ENCODE measurements at places on chromosomes 7 and 10.

GRCh38 chr10:32962521-32962920 is 4.5 kb upstream of the ITGB1 start:
- DNase-seq: no peak

GRCh38 chr10:35041502-35041879 is 48.6 kb downstream of the CUL2 start:
- no peak for DNase-seq

DNA sequence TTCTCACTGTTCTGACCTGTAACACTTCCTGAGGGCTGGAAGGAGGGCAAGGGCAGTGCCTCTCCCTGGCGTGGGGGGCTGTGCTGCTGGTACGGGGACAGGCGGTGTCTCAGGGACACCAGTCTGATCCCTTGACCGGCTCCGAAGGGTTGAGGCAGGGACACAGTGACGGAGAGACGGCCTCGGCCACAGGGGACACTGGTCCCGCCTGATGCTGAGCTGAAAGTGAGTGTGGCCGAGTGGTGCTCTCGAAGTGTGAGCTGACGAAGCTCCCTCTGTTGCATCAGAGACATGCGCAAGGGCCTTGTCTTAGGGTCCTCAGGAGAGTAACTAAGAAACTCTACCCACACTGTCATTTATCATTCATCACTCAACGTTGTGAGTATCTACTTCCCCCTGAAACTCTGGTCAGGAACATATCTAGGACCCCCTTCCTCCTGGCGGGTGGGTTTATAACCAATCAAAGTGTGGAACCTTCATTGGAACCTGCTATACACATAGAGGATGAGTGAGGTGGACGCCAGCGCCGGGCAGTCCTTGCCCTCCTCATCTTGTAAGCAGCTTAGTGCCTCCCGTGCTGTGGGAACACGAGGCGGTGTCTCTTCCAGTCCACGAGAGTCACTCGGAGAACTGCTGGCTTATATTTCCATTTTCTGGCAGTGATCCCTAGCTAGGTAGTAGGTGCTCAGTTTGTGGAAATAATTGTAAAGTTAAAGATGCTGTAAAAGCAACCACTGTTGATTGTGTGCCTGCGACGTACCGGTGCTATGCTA is 283.1 kb downstream of the DNAJB6 start:
- no peak for DNase-seq

GRCh38 chr10:77328272-77328816 is 309.3 kb downstream of the KCNMA1 start:
- no peak for DNase-seq

DNA sequence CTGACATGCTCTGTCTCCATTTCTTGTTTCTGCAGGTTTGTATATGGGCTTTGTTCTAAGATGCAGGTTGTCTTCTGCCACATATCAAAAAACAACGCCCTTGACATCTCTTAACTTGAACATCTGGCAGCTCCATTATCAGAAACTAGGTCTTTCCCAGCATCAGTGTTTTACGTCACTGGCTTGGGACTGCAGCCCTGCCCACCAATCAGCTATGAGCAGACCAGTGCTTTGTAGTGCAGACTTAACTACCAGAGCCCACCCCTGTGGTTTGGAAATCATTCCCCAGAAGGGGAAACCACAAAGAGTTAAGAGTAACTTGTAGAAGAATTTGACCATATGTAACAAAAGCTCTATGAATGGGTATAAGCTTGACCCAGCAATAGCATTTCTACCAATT is 132.4 kb downstream of the SEPTIN14 start:
- no peak for DNase-seq

DNA sequence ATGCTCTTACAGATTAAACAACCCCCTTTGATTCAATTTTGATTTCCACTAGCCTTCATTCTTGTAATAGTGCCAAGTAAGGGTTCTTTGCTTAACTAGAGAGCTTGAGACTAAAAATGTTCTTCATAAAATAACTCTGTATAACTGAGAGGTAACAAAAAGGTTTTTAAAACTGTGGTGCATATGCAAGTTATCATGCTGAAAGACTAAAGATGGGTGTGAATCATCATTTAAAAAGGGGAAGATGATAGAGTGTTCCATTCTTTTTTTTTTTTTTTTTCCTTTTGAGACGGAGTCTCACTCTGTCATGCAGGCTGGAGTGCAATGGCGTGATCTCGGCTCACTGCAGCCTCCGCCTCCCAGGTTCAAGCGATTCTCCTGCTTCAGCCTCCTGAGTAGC is 11.1 kb downstream of the MDFIC start:
- DNase-seq: no peak

- no peak for DNase-seq
Observed at GRCh38 chr10:16653224-16653623, 131.5 kb upstream of the C1QL3 start.

DNA sequence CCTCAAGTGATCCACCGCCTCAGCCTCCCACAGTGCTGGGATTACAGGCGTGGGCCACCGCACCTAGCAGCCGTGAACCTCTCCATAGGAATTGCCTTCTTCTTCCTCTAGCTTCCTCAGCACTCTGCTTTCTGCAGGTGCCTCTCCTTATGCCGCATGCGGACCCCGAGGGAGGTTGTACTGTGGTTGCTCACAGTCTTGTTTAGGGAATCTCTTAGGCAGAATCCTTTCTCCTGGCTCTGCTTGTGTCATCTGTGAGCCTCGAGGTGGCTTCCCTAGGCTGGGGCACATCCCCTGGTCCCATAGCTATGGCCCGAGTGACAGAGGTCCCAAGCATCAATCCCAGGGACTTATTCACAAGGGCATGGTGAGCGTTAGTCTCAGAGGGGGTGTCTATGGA is 33.2 kb upstream of the GIMAP8 start:
- DNase-seq: no peak

GRCh38 chr10:20931156-20931795 is 34.2 kb upstream of the NEBL start:
- no peak for DNase-seq

- no peak for DNase-seq
Observed at GRCh38 chr7:131948434-131949053, 392.1 kb upstream of the PODXL start.

GRCh38 chr10:125629758-125630376 is 53.1 kb downstream of the TEX36 start:
- no peak for DNase-seq

DNA sequence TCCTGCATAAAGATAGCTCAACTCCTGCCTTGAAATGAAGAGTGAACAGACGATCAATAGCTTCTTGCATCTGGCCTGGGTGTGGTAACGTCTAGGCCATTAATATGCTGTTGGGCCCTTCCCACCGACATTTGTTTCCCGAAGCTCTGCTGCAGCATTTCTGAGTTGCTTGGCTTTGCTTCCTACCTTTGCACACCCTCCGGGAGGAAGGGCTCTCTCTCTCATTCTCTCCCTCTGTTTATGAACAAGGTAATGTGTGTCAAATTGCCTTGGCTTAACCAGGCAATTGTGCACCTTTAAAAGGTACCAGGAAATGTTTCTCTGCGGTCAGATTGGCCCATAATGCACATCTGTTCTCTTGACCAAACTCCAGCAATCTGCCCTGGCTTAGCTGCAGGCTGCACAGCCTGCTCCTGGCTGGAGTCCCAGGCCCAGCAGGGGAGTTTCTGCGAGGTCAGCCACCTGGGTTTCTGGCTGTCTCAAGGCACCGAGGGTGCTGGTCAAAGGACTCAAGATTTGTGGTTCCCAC is 223.7 kb downstream of the SNX10 start:
- peak; percentile 35 for DNase-seq

DNA sequence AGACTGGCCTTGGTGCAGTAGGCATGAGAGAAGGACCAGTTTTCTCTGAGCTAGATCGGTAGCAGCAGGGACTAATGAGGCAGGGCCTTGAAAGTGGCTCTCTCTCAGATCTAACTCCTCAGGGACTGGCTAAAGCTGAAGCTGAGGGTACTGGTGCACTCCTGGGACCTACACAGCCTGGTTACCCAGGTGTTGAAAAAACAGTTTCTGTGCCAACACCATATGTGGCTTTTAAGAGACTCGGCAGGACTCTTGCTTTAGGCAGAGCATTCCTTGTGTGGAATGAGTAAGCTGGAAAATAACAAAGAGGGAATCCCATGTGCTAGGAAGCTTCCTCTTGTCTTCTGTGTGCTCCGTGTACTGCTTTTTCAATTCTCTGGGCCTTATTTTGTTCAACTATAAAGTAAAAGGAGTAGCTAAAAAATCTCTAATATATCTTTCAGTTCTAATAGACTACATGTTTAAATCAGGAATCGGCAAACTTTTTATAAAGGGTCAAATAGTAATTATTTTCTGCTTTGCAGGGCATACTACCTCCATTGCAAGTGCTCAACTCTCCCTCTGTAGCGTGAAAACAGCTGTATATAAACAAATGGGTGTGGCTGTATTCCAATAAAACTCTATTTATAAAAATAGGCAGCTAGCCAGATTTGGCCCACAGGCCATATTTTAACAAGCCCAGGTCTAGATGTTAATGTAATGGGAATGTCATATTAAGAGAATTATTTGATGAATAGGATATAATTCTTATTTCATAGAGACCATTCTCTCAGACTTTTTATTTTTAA is 186.1 kb upstream of the KAT6B start:
- DNase-seq: peak; percentile 2

DNA sequence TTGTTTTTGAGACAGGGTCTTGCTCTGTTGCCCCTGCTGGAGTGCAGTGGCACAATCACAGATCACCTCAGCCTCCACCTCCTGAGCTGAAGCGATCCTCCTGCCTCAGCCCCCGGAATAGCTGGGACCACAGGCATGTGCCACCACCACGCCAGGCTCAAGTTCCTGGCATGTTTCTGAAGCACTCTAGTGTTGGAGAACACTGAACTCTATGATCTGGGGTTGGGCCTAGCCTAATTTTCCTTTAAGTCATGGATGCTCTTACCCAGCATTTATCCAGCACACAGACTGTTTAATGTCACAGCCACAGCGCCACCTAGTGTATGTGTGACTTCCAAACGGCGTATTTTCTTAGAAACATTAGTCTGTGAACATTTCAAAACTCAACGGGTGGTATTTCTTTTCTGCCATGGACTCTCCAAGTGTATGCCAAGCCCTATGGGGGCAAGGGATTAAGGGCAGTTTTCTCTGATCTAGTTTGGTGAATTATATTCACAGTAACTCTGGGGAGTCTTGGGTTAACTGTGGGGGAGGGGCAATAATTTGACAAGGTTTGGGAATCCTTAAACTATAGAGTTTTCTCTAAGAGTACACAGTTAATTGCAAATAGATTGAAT is 91.8 kb downstream of the CREM start:
- DNase-seq: peak; percentile 13

GRCh38 chr10:98478430-98479222 is 31.9 kb upstream of the HPS1 start:
- DNase-seq: no peak

Measured in NCI-H187 (cell line).